ENCODE measurements at places on chromosomes 4 and X.

- no peak for DNase-seq
These were observed 18.7 kb upstream of the WDR1 start for GRCh38 chr4:10135260-10135659.

GRCh38 chr4:111689731-111690130 is 455.5 kb upstream of the FAM241A start:
- DNase-seq: no peak

DNA sequence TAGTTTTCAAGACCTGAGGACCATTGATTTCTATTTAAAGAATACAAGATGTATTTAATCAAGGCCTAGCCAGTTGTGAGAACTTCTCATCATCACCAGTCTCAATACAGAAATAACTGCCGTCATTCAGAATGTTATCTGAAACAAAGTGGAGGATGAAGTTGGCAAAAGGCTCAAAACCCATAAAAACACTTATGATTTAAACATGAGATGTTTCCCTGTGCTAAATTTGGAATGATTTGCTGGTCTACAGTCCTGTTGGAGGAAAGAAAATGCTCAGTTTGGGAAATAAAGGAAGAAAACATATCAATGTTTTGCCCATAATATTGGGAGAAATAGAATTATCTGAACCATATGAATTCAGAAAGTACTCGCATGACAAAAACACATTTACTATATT is 192.2 kb downstream of the ADGRA3 start:
- no peak for DNase-seq

GRCh38 chrX:3227526-3227925 is 118.9 kb downstream of the MXRA5 start:
- DNase-seq: no peak

DNA sequence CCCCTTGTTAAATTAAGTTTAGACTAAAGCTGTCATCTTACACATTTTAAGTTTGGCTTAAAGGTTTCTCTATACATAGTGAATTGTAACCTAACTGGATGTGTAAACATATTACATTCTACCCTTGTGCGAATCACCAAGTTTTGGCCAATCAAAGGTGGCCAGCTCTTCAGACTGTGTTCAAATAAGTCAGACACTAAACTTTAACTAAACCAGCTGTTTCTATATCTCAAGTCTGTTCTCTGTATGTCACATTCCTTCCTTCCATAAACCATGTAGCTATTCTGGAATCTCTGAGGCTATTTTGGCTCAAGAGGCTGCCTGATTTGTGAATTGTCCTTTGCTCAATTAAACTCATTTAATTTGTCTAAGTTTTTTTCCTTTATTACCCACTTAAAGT is 6.7 kb downstream of the SULT1B1 start:
- no peak for DNase-seq

GRCh38 chr4:40553995-40554394 is 75.7 kb downstream of the RBM47 start:
- no peak for DNase-seq

DNA sequence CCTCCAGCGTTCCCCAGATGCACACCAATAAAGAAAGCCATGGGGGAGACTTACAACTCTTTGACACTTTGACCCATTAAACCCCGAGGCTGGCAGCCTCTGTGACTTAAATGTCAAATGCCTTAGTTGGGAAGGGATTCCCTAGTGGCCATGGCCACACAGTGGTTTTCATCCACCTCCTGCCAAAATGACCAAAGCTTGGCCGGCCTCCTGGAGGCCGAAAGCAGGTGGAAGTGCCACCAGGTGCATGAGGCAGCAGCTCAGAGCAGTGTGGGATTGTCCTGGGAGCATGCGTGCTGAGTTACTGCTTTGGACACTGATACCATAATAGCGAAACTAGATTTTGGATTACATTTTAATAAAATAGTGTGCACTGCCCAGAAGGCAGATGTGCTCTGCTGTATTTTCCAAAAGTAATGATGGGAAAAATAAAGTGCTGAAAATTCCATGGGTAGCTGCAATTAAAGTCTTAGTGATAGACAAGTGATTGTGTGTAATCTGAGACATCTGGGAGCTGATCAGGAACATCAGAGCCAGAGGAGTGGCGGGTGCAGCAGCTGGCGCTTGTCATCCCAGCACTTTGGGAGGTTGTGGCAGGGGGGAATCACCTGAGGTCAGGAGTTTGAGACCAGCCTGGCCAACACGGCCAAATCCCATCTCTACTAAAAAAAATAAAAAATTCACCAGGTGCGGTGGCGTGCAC is 39.8 kb upstream of the TADA2B start:
- no peak for DNase-seq

DNA sequence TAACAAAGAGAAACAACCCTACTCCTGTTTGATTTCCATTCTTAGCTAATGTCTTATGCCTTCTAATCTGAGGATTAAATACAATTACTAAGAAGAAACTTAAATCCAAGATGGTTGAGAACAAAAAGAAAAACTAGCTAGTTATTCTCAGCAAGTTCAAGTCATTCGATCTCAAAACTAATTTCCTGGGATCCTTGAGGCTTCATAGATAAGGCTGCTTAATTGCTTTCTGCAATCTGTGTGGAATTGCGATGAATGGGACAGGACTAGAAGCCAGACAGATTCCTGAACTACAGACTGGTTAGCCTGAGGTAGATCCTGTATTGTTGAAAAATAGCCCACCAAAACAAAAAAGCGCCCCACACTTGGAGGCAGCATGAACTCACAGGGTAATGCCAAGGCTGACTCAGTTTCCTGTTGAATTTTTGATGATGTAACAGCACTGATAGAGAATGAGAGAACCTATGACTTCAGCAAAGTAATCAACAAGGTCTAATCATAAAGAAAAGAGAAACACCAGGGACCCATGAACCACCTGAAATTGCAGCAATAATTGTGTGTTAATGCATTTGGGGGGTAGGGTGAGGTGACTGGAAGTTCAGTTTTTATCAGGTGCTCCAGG is 33.9 kb downstream of the KLHL15 start:
- DNase-seq: no peak

DNA sequence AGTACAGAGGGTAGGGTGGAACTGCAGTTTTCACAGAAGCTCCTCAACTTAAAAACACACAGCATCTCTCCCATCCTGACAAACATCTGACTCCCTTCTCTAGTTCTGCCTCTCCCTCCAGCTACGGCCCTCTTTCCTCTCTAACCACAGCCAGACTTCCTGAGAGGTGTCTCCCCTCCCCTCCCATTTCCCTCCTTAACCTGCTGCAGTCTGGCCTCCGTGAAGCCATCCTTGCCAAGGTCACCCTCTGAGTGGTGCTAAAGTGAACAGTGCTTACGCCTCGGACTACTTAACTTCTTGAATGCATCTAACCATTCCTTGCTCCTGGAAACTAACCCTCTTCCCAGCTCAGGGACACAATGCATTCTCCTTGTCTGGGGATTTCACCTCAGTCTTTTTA is 53.3 kb downstream of the RTL5 start:
- DNase-seq: no peak

DNA sequence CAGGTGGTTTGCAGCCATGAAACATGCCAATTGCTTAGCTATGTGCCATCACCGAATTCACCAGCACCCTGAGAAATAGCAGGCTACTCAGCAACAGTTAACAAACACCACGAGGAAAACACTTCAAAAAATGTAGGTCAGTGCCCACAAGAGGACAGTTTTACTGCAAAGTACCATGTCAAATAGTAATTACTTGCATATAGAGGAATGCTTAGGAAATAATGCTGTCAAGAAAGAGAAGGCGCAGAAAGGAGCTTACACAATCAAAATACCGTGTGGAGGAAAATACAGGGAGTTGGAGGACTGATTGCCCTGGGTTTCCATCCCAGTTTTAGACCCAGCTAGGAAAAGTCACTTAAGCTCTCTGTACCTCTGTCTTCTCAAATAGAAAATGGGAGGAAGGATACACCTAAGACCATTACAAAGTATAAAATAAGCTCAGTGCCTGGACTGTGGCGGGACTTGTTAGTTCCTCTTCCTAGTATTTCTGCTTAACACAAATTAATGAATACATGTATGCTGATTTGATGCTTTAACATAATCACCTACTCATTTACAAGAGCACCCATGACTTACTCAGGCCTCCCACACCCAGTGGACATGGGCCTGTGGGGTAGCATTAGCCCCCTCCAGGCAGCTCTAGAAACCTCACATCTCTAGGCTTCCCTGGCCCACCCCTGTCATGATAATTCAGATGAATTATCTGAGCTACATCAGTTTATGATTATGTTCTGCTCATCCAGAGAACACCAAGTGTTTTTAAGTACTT is 44.5 kb upstream of the IL21 start:
- DNase-seq: no peak

DNA sequence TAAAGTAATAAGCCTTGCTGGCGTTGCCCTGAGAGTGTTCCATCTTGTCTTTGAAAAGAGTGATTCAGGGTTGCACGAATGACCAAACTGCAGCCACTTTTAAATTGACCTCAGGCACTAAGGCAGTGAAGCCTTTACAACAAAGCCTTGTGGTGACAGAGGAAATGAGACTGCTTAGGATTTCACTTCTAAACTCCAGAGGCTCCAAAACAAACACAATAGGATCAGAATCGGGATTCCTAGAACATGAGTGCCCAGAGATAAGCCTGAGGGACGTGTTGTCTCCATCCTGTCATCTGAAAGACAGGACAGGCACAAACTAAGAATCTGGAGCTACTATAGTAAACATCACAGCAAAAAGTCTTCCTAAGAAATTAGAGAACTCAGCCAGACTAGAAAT is 405.2 kb downstream of the PPARGC1A start:
- DNase-seq: no peak

- no peak for DNase-seq
These were observed 833.5 kb upstream of the IGFBP7 start for GRCh38 chr4:57943682-57944081.

DNA sequence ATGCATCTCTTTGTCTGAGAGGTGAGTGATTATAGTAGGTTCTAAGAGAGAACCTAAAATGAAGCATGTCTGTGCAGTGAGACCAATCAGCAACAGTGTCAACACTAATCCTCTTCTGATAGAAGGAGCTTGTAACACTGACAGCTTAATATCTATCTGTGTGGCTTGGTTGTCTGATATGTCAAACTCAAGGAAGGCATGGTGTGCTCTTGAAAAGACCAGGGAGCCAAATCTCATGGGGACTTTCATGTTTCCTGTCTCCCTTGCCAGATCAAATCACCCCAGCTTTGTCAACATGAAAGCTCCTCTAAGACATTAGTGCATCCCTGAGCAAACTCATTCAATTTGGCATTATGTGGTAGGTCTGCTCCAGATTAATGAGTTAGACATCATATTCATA is 95.4 kb downstream of the ANOS1 start:
- DNase-seq: no peak
